ENCODE measurements at places on chromosomes 1 and 21. TPM values are rescaled to one million over a fixed set of nuclear protein-coding genes. Genes with fewer than 3 reads are reported as not detected.

The AMPD1 gene
- total RNA-seq, result not detected

DNA sequence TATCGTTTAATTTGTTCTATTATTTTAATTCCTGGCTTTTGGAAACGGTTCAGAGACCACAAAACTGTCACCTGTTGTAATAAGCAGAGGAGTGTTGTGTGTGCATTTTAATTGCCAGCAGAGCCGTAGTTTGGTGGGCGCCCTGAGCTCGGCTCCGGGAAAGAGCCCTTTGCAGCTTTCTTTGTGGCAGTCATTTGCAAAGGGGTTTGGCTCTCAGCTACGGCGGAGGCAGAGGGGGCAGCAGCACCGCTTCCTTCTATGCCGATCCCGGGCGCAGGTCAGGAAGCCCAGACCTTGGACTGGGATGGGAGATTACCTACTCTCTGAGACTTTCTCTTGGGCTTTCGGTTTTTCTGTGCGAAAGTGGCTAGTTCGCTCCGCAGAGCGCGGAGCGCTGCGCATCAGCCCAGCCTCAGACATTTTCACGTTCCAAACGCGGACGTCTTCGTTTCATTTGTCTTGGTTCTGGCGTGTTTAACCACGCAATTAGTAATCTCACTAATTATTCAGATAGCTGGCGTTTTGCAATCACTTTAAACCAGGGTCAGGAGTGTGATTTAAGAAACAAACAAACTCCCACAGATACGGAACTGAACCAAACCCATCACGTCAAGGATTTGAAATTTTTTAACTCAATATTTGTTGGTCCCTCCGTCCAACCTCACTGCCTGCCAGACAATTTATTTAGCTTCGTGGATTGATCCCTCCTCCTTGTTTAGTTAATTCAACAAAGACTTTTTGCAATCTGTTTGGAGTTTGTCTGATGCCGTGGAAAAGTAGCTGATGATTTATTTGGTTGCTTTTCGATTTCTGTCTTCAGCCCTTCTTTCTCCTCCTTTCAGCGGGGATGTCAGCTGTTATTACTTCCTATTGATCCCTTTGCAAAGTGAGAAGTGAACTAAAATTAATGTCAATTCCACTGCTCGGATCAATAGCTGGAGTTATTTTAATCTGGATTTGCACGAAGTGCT is 3.9 kb downstream of the RNF220 start:
- H3K4me3 ChIP-seq, result no peak overlapping the region
- H3K27me3 ChIP-seq, result no peaks in the 10 kb centered on the region
- H3K27ac ChIP-seq, result no peak overlapping the region
- H3K36me3 ChIP-seq, result no peaks in the 10 kb centered on the region
- DNase-seq, result no peak
- peaks cover 15% of the 10 kb centered on the region for H3K4me1 ChIP-seq

- no peak overlapping the region for H3K4me3 ChIP-seq
- H3K36me3 ChIP-seq, result peaks cover 9% of the 10 kb centered on the region
- DNase-seq, result no peak
- no peaks in the 10 kb centered on the region for H3K4me1 ChIP-seq
- H3K27me3 ChIP-seq, result no peaks in the 10 kb centered on the region
These were observed 35.2 kb upstream of the EXOSC10 start for GRCh38 chr1:11134898-11135266.

- no peaks in the 10 kb centered on the region for H3K36me3 ChIP-seq
- no peak overlapping the region for H3K4me3 ChIP-seq
- no peak for DNase-seq
- no peaks in the 10 kb centered on the region for H3K4me1 ChIP-seq
These were observed 26.4 kb upstream of the SLC2A5 start for GRCh38 chr1:9095818-9096217.

The ORC1 gene
- 25.6 TPM for total RNA-seq

GRCh38 chr1:84424513-84425149 is 26.3 kb downstream of the DNASE2B start:
- H3K4me1 ChIP-seq, result peaks cover 28% of the 10 kb centered on the region
- H3K4me3 ChIP-seq, result no peak overlapping the region
- H3K36me3 ChIP-seq, result no peaks in the 10 kb centered on the region
- no peak overlapping the region for H3K27ac ChIP-seq

GRCh38 chr1:3983181-3983580 is 83.1 kb upstream of the C1orf174 start:
- H3K4me1 ChIP-seq, result no peaks in the 10 kb centered on the region
- no peak overlapping the region for H3K4me3 ChIP-seq
- no peak for DNase-seq
- no peaks in the 10 kb centered on the region for H3K36me3 ChIP-seq
- H3K27me3 ChIP-seq, result no peaks in the 10 kb centered on the region
- H3K27ac ChIP-seq, result no peak overlapping the region

The NID1 gene
- 0.32 TPM for total RNA-seq

DNA sequence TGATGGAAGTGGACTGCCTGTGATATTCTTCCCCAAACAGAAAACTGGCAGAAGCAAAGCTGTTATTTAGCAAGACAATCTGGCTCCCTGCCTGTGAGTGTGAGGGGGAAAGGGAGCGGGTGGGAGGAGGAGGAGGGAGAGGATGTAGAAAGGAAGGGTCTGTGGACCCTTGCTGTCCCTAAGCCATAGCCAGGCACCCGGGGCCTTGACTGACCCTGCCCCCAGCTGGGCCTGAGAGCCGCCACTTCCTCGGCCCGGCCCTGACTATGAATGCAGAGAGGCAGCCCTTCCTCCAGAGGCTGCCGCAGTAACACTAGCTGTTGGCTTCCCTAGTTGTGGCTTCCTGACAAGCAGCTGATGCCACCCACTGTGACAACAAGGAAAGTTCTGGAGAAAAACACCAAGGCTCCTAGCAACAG is 13.9 kb downstream of the PLA2G2F start:
- H3K27me3 ChIP-seq, result no peaks in the 10 kb centered on the region
- H3K4me1 ChIP-seq, result no peaks in the 10 kb centered on the region
- no peak for DNase-seq
- no peaks in the 10 kb centered on the region for H3K36me3 ChIP-seq

DNA sequence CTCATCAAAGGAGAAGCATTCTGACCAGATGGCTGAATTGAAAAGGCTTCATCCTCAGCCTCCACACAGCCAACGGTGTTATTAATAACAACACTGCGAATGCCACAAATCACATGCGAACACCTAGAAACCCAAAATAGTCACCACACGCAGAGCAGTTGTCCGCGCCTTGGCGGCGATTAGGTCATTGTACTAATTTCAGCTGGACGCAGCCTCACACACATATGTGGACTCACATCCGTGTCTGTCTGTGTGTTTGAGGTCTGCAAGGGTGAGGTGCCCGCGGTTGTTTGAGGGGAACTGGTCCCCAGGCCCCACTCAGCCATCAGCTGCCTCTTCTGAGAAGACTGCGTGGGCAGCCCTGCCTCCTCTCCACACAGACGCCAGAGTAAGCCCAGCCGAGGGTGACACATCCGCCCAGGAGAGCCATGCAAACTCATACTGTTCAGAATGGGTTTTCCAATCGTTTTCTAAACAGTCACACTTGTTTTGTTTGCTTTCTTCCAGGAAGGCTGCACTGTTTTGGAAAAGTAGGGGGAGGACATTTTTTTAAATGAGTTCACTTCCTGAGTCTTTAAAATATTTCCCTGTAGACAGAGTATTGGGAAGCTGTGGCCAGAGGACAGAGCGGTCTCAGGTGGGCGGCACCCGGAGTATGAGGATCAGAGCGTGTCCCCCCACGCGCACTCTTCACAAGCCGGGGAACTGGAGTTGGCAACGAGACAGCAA is 53.4 kb downstream of the TOMM20 start:
- DNase-seq, result no peak
- no peak overlapping the region for H3K4me3 ChIP-seq

- H3K27me3 ChIP-seq, result no peaks in the 10 kb centered on the region
- H3K36me3 ChIP-seq, result no peaks in the 10 kb centered on the region
- no peaks in the 10 kb centered on the region for H3K4me1 ChIP-seq
- H3K27ac ChIP-seq, result no peak overlapping the region
- no peak for DNase-seq
These were observed 159.2 kb downstream of the SIPA1L2 start for GRCh38 chr1:232470711-232471110.

The XKR8 gene
- total RNA-seq, result 11.0 TPM

The VASH2 gene
- total RNA-seq, result 5.7 TPM
